ENCODE measurements at places on chromosomes 11 and 22.
A peak's percentile ranks its signal among the peaks of the same experiment; 100 is the strongest.

DNA sequence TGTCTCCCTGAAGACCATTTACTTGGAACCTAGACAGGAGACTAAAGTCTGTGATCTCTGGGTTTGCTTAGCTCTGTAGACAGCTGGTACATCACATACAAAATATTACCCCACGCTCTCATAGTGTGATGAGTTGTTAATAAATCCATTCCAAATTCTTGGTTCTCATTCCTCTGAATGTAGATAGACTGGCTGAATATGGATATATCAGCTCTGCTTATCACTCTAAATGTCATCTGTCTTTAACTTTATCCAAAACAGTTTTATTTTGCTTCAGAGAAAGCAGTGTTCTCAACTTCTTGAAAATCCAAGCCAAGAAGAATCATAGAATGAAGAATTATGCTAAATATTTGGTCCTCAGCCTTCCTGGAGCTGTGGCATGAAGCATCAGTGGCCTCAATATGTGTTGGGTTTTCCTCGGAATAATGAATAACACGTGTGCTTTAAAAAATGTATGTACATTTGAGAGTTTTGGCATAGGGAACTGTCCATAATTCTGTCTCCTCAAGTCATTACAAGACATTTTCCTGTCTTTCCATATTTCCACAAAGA lies 10.5 kb upstream of the LDLRAD3 start:
- no peaks in the 10 kb centered on the region for H3K27me3 ChIP-seq
- no peak for DNase-seq
- no peak overlapping the region for H3K27ac ChIP-seq

- H3K4me3 ChIP-seq, result no peak overlapping the region
- H3K27me3 ChIP-seq, result peaks cover 2% of the 10 kb centered on the region
- no peaks in the 10 kb centered on the region for H3K36me3 ChIP-seq
- H3K27ac ChIP-seq, result no peak overlapping the region
- DNase-seq, result no peak
Measured at GRCh38 chr22:49063545-49063890, 764.2 kb downstream of the BRD1 start.

GRCh38 chr11:69915151-69915500 lies 95.9 kb upstream of the FGF3 start:
- H3K27me3 ChIP-seq, result peaks cover 19% of the 10 kb centered on the region
- no peak overlapping the region for H3K4me3 ChIP-seq
- no peaks in the 10 kb centered on the region for H3K4me1 ChIP-seq
- DNase-seq, result no peak
- no peaks in the 10 kb centered on the region for H3K36me3 ChIP-seq

- H3K4me3 ChIP-seq, result no peak overlapping the region
- no peak overlapping the region for H3K27ac ChIP-seq
- no peaks in the 10 kb centered on the region for H3K4me1 ChIP-seq
- no peak for DNase-seq
Measured at GRCh38 chr11:7286178-7286577, 34.5 kb downstream of the SYT9 start.

- no peaks in the 10 kb centered on the region for H3K36me3 ChIP-seq
- H3K27ac ChIP-seq, result no peak overlapping the region
- H3K4me3 ChIP-seq, result no peak overlapping the region
- no peaks in the 10 kb centered on the region for H3K4me1 ChIP-seq
- DNase-seq, result no peak
Measured at GRCh38 chr11:8294251-8294935, 30.7 kb upstream of the LMO1 start.

DNA sequence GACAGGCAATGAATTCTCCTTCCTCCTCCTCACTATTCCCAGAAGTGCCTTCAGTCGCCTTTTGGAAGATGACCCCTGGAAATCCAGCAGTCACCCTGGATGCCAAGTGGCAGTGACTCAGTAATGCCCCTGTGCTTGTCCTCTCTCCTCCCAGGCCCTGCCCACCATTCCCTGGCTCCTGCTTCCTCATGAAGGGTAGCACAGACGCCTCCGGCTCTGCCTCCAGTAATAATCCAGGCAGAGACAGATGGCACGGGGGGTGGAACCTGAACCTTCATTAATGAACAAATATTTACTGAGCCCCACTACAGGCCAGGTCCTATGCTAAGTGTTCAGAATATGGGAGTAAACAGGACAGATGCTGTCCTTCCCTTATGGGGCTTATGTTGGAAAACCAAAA lies 23.2 kb downstream of the SYT13 start:
- peaks cover 3% of the 10 kb centered on the region for H3K27me3 ChIP-seq
- no peak overlapping the region for H3K27ac ChIP-seq
- no peak for DNase-seq
- no peaks in the 10 kb centered on the region for H3K36me3 ChIP-seq
- H3K4me1 ChIP-seq, result no peaks in the 10 kb centered on the region
- no peak overlapping the region for H3K4me3 ChIP-seq

DNA sequence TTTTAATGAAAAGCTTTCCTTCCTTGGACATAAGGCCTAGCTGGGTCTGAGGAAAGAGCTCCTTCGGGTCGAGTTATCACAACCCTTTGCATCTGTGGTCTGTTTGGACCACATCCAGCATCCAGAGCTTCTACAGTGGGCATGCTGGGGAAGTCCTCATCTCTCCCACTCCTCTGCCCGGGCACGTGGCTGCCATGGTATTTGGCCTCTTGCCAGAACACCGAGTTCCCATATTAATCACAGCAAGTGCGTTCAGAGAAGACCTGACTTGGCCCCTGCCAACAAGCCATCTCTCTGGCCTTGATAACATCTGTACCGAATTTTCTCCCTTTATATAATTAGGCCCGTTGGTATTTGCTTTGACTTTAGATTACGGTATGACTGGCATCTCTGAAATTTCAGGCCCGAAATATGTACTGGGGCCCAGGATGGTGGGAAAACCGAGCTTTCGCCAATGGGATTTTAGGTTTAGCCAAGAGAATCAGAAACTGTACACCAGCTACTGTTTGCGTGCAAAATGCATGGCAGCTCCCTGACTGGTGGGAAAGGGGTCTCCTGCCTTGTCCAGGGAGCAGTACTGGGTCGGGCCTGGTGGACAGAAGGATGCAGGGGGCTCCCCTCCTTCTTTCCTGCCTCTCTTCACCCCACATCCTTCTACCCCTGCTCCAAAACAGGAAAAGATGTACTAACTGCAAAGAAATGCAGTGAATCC lies 90.0 kb downstream of the MICAL2 start:
- H3K36me3 ChIP-seq, result peaks cover 7% of the 10 kb centered on the region
- peak overlapping the region; percentile 26 for H3K27ac ChIP-seq
- peaks cover 57% of the 10 kb centered on the region for H3K4me1 ChIP-seq
- no peaks in the 10 kb centered on the region for H3K27me3 ChIP-seq
- H3K4me3 ChIP-seq, result no peak overlapping the region
- DNase-seq, result no peak

GRCh38 chr11:120336641-120337354 lies 585 bp downstream of the ARHGEF12 start:
- peak overlapping the region; percentile 46 for H3K4me3 ChIP-seq
- no peaks in the 10 kb centered on the region for H3K36me3 ChIP-seq
- H3K27me3 ChIP-seq, result peaks cover 51% of the 10 kb centered on the region
- peaks cover 8% of the 10 kb centered on the region for H3K4me1 ChIP-seq
- peak overlapping the region; percentile 60 for H3K27ac ChIP-seq
- DNase-seq, result no peak

DNA sequence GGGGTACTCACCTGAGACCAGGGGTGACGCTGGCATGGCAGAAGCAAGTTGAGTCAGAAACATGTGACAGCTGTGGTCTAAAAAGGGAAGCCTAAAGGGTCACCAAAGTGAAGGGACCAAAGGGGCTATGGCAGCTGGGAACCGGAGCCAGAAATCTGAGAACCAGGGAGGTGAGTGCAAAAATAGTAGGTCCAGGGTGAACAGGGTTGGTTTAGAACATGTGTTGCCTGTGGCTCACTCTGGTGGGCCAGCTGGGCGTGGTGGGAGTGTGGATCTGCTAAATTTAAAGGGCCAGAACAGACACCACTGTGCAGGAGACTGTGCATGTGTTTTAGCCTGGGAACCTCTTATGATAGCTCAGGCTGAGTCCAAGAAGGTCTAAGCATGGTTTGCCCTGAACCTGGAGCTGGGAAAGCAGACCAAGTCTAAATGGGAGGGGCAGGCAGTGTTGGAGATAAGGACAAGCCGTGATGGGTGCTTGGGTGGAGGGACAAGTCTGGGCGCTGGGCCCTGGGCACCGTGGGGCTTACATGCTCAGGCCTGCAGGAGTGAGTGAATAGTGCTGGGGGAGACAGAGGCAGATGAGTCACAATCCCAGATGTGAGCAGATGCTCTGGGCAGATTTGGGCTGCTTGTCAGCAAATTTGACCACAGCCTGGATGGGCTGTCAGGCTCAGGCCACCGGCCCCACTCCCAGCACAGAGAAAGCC lies 41.4 kb upstream of the ZBED5 start:
- DNase-seq, result no peak
- H3K4me1 ChIP-seq, result peaks cover 18% of the 10 kb centered on the region
- no peak overlapping the region for H3K4me3 ChIP-seq
- H3K27ac ChIP-seq, result peak overlapping the region; percentile 77
- H3K36me3 ChIP-seq, result no peaks in the 10 kb centered on the region

- peaks cover 66% of the 10 kb centered on the region for H3K27me3 ChIP-seq
- no peak for DNase-seq
- H3K4me3 ChIP-seq, result no peak overlapping the region
Measured at GRCh38 chr11:134409552-134410429, 2.3 kb downstream of the B3GAT1 start.

DNA sequence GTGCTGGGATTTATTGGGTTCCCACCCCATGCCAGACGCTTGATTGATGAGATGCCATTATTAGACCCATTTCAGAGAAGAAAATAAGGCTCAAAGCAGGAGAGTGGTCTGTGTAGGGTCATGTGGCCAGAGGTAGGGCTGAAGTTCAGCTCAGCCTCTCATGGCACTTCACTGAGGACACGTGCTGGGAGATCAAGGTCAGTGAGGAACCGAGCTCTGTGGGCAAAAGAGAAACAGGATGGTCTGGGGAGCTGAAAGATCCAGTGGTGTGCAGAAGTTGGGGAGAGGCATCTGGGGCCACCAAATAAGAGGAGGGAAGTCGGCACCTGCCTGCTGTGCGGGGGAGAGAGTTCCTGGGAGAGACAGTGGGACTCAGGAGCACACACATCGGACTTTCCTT lies 19.6 kb downstream of the RHOD start:
- H3K4me1 ChIP-seq, result no peaks in the 10 kb centered on the region
- H3K4me3 ChIP-seq, result no peak overlapping the region
- H3K27me3 ChIP-seq, result peaks cover 24% of the 10 kb centered on the region
- no peaks in the 10 kb centered on the region for H3K36me3 ChIP-seq
